ENCODE measurements at places on chromosomes 3 and 15. TPM values are rescaled to one million over a fixed set of nuclear protein-coding genes. Genes with fewer than 3 reads are reported as not detected.
A peak's percentile ranks its signal among the peaks of the same experiment; 100 is the strongest.

DNA sequence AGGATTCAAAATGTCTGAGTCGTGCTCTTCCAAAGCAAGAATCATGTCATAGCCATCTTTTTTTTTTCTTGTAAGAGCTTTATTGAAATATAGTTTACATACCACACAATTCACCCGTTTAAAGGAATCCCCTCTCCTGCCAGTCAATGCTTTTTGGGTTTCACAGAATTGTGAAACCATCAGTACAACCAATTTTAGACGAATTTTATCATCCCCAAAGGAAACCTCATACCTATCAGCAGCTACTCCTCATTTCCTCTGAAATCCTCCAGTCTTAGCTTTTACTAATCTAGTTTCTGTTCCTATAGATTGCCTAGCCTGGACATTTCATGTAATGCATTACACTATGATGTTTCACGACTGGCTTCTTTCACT lies 39.6 kb downstream of the ADIPOQ start:
- peak; percentile 9 for DNase-seq

The FXR1 gene
- total RNA-seq, result 194 TPM

The GOLGA8G gene
- not detected for total RNA-seq

DNA sequence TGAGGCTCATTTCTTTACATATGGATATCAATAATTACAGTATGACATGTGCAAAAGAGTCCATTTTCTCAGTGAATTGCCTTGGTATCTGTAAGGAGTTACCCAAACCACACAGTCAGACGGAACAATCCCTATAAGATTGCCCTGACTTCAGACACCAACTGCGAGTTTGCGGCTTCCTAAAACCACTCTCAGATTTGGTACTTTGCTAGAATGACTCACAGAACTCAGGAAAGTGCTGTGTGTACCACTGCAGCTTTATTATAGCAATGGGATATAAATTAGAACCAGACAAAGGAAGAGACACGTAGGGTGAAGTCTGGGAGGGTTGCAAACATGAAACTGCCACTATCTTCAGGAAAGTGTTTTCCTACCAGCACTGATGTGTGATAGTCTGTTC lies 45.8 kb upstream of the ATP13A3 start:
- DNase-seq, result no peak

DNA sequence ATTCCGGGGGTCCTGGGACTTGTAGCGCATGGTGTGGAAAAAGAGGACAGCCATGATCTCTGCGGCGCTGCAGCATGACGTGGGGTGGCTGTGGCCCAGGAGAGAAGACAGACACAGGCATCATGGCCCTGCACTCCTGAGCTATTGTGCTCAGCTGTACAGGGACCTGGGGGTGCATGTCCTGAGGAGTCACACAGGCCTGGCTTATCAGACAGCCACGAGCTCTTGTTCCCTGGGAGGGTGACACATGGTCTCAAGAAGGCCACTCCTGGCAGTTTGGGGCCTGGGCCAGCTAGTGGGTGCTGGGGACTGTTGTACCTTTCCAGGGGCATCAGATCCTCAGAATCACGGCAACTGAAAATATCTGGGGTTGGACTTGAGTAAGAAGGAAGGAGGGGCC lies 13.7 kb downstream of the TKT start:
- DNase-seq, result no peak

GRCh38 chr3:29494305-29495036 lies 213.6 kb downstream of the RBMS3 start:
- DNase-seq, result no peak

DNA sequence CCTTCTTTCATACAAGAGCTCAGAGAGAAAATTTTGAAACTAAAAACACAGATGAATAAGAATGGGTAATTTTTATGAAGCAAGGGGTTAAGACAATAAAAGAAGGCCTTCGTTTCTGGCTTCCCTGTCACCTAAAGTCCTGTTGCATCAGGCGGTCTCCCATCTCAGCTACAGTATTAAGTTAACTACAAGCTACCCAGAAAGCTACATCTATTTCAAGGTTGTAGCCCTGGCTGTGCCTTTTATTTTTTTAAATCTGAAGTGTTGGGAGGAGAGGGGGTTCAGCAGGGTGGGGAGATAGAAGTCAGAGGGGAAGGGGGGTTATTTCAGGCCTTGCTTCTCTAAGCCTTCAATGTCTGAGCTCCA lies 183.3 kb downstream of the TPRG1 start:
- no peak for DNase-seq

DNA sequence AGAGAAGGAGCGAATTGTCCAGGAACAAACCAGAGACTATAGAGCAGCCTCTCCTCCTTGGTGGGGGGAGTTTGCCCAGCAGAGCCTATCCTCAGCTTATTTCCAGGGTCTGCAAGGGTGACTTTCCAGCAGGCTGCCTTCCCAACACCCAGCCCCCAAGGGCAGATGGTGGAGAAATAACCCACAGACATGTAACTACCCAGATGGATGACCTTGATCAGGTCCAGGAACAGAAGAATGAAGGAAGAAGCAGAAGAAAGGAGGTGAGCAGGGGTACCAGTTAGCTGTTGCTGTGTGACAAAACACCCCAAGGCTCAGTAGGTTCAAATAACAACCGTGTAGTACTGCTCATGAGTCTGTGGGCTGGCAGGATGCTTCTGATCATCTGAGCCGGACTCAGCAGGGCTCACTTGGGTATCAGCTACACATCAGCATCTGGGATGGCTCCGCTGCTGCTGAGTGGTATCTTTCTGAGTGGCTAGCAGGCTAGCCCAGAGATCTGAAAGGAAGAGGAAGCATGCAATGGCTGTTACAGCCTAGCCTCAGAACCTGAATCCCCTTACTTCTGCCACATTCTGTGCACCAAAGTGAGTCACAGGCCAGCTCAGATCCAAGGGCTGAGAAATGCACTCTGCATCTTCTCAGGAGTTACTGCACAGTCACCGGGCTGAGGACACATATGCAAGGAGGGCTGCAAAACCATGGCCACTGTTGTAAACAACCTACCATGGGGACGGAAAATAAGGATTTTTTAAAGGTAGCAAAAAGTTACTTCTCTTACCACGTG lies 22.2 kb upstream of the TXNRD3 start:
- DNase-seq, result no peak

The FAM81A gene
- total RNA-seq, result 0.64 TPM

The CCDC13 gene
- total RNA-seq, result 0.31 TPM

- no peak for DNase-seq
Observed at GRCh38 chr15:58678683-58679082, 70.8 kb downstream of the ADAM10 start.

The KLHL40 gene
- not detected for total RNA-seq

DNA sequence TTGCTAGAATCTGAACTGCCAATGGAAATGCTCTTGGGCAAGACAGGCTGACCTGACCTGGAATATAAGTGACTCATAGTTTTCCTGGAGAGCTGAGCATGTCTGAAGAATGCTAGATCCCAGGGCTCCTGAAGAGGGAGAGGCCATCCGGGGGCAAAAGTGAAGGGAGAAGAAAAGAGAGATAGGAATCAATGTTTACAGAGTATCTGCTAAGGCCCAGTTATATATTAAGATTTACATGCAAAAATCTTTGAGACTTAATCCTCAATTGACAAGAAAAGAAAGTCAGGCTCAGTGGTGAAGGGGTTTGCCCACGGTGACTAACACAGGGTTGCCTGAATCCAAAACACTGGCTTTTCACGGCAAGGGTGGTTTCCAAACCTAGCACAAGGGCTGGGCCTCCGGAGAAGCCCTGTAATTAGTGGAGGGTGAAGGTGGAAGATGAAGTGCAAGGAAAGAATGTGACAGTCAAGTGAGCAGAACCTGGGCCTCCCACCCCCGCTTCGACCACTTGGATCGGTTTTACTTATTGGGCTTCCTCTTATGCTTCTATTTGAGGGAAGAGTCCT lies 91.7 kb upstream of the FGF12 start:
- peak; percentile 83 for DNase-seq

The DUOX1 gene
- total RNA-seq, result 0.17 TPM

- DNase-seq, result no peak
Observed at GRCh38 chr15:88579322-88579721, 32.8 kb upstream of the DET1 start.

The IQGAP1 gene
- 143 TPM for total RNA-seq

GRCh38 chr3:184479426-184480126 lies 82.0 kb upstream of the EPHB3 start:
- no peak for DNase-seq

- DNase-seq, result peak; percentile 14
Observed at GRCh38 chr3:11288786-11289637, 16.8 kb downstream of the ATG7 start.

The LARP6 gene
- not detected for total RNA-seq

DNA sequence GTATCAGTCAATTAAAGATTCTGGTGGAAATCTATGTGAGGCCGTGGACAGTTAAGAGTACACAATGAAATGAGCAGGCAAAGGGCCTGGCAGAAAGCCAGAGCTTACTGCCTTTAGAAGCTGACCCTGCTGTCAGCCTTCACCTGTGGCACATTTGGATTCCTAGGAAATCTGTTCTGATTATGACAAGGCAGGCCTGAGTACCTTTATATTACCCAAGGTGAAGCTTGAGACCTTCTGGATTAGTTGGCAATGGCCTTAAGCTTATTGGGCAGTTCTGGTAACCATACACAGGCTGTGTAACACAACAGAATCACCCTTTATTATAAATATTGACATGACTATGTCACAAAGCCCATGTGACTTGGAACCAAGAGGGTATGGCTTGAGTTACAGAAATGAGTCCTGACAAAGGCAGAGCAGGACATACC lies 43.2 kb downstream of the NBEAL2 start:
- no peak for DNase-seq

DNA sequence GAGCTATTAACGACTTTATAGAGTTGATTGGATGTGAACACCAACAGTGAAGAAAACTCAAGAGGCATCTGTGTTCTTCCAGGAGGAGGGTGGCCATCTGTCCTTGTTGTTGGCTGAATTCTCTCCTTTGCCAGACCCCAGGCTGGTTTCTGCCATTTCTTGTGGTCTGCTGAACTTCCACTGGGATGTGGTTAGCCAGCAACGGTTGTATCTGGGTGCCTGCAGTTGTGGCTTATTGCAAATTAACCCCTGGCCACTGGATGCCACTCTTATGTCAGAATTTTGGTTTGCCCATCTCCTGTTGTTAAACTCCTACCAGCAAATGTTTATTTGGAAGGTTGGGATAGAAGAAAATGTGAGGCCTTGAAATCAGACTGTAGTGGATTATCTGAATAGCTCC lies 163.6 kb upstream of the TBC1D5 start:
- no peak for DNase-seq

The CILP gene
- not detected for total RNA-seq

The SEMA6D gene
- total RNA-seq, result not detected

Data from activated naive CD4-positive, alpha-beta T cell treated with anti-CD3 and anti-CD28 coated beads for 36 hours (primary cell).